Left lung (tissue), 14 donors: ENCODE measurements at places on chromosomes 4 and X. TPM values are rescaled to one million over a fixed set of nuclear protein-coding genes. Genes with fewer than 3 reads are reported as not detected.

Gene USP27X
- total RNA-seq: 3.5 TPM

DNA sequence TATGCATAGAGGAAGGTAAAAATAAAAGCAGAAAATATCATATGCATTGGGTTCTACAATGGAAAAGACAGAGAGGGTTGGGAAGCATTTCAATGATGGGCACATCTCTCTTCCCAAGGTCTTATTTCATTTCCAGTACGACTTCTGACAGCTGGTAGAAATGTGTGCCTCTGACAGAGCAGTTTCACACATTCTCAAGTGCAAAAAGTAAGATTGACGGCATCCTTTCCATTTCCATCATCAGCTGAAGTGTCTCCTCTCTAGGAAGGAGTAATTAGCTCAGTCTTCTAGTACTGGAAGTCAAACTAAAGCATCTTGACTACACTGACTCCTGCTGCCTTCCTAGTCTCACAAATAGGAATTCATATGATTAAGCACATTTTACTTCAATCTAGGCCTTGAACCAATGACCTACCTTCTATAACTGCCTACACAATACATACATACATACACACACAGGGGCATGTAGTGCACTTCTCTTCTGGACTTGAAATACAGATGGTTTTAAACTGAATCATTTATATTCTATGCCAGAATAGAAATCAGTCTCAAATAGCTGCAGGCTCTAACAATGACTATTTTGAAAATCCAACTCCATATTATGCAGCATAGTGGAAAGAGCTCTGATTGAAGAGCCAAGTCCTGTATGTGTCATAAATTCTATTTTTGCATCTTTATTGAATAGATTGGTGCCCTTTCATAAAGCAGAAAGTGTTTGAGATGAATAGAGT, 473.4 kb downstream of the INPP4B start:
- DNase-seq: no peak

Gene XK
- 2.5 TPM for total RNA-seq

- DNase-seq: peak; percentile 41
Observed at GRCh38 chrX:129748305-129748704, 9.5 kb downstream of the XPNPEP2 start.

DNA sequence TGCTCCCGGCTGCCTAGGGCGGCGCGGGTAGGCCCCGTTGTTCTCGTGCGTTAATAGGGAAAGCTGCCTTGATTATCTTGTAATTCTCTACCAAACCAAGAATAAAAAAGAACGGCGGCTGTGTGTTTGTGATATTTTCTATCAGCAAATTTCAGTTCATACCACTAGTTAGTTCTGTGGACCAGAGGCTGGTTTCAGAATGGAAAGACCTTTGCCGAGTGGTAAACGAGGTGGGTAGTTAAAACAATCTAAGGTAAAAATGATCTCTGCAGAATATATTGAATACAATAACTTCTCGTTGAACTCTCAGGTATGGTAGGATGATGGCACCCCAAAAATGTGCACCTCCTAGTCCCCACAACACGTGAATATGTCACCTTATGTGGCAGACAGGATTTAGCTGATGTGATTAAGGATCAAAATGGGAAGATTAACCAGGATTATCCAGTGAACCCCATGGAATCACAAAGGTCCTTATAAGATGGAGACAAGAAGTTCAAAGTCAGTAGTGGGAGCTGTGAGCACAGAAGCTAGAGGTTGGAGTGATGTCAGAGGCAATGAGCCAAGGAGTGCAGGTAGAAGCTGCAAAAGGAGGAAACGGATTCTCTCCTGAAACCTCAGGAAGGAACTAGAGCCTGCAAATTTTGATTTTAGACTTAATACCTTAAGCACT, 574 bp upstream of the CFAP97 start:
- DNase-seq: no peak

Gene CT47B1
- total RNA-seq: not detected

Gene HTN3
- not detected for total RNA-seq

DNA sequence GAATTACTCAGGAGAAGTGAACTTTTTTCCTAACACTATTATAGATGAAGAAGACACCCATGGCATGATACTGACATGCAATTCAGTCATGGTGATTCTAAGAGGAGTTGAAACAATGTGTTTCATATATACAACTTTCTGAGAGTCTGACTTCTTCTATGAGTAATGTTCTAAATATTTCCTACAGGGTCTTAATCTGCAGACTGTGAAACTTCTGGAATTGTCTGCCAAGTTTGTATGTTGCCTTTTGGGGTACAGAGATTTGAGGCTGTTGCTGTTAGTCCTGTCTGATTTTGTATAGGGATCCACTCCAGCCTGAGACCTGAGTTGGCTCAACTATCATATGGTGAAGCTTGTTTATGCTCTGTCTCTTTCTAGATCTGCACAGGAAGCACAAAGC, 160.6 kb upstream of the GATB start:
- no peak for DNase-seq

DNA sequence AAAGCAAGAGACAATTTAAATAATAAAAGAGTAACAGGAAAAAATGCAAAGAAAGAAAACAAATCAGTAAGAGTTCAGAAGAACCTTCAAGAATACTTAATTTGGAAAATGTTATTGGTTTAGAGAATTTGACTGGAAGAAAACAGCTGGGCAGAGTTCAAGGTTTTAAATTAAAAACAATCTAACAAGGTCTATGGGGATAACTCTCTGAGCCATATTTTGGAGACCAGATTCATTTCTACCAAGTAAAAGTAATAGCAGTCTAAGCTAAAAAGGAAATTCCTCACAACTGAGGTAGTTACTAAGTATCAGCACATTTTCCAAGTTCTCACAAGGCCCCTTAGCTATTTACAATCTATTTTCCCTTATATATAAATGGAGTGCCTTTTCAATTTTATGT, 82.4 kb upstream of the TFDP3 start:
- DNase-seq: no peak

Gene ANTXR2
- 45.6 TPM for total RNA-seq

DNA sequence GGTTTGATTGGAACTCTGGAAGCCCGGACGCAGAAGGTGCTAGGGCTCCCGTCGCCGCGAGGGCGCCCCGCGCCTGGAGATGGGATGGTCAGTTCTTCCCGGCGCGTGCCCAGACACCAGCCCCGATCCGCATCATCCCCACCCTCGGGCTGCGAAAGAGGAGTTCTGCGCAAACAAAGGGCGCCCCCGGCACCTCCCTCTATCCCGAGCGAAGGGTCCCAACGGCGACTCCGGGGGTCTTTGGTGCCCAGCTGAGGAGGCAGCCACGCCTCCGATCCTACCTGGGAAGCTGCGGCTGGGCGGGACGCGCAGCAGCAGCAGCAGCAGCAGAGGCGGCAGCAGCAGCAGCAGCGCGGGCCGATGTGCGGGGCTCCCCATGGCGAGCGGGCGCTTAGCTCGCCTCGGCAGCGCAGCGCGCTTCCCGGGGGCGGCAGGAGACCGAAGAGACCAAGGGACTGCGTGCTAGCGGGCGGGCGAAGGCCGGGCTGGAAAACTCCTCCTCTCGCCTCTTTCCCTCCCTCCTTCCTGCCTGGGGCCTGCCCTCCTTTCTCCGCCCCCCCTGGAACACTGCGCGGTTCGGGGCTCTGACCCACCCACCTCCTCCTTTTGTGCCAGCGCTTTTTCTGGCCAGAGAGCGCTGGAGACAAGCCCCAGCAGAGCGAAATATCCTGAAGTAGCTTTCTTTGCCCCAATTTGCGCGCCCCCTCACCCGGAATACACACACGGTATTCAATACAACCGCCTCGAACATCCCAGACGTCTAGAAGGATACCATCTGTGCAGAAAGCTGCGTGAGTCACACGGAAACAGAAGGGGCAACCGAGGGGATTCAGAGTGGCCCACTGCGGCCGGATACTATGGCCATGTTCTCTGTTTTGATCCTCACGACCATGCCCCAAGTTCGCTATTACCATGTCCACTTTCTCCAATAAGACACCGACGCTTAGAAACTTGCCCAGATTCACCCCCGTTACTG, at the start of gene SRPX:
TSS of gene SRPX (minus strand) at position 457 of the 976 bp plus-strand sequence. CDS start at position 378, 79 bp downstream.
- DNase-seq: peak; percentile 41

GRCh38 chr4:113472864-113473263, 288.7 kb downstream of the CAMK2D start:
- no peak for DNase-seq

- DNase-seq: no peak
Observed at GRCh38 chr4:36348403-36348938, 67.1 kb downstream of the DTHD1 start.

Gene ARMCX4
- 11.5 TPM for total RNA-seq

GRCh38 chr4:22596409-22596808, 80.5 kb upstream of the ADGRA3 start:
- no peak for DNase-seq

Gene EPGN
- total RNA-seq: 0.92 TPM

GRCh38 chr4:145957302-145957701, 18.7 kb upstream of the ZNF827 start:
- DNase-seq: no peak

- DNase-seq: no peak
Observed at GRCh38 chrX:120269373-120270035, 18.9 kb downstream of the ZBTB33 start.

GRCh38 chr4:87103086-87103485, 117.3 kb downstream of the KLHL8 start:
- no peak for DNase-seq

DNA sequence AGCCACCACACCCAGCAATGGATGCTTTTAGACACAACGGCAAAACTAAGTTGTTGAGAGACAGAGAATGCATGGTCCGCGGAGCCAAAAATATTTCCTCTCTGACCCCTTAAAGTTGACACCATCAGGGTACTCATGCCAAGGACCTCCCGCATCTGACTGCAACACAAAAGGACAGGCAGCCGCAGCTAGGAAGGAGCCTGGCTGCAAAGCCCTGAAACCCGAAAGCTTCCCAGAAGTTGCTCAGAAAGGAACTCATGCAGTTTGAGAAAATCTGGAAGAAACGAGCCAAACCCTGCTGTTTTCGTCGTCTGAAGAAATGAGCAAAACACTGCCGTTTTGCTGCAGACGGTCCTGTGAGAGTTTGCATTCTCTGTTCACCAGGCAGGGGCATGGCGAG, 16.5 kb downstream of the DHRSX start:
- peak; percentile 22 for DNase-seq

DNA sequence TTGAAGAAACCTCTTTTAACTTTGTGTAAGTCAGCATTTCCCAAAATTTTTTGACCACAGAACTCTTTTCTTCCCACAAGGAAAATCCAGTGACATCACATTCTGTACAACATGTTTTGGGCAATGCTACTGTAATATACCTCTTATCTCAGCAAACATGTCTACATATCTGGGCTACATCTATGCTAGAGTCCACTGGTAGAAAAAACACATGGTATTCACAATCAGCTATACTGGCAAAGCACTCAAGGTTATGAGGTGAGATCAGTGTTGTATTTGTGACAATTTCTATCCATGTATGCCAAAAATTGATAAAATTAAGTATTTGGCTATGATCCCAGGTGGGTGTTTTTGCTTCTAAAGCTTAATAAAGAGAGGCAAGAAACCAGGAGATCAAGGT, 98.0 kb downstream of the ATP11C start:
- no peak for DNase-seq

- DNase-seq: no peak
Observed at GRCh38 chrX:155028129-155028528, 1.5 kb downstream of the FUNDC2 start.

Gene MAGEE1
- 3.8 TPM for total RNA-seq

Gene POU4F2
- total RNA-seq: not detected

Gene TLL1
- total RNA-seq: 4.0 TPM

GRCh38 chrX:115036029-115036428, 18.6 kb upstream of the IL13RA2 start:
- no peak for DNase-seq

GRCh38 chrX:150847088-150847487, 51.4 kb downstream of the CD99L2 start:
- no peak for DNase-seq

Gene AKAP4
- not detected for total RNA-seq

GRCh38 chr4:106618956-106619355, 250.4 kb upstream of the GIMD1 start:
- DNase-seq: no peak

DNA sequence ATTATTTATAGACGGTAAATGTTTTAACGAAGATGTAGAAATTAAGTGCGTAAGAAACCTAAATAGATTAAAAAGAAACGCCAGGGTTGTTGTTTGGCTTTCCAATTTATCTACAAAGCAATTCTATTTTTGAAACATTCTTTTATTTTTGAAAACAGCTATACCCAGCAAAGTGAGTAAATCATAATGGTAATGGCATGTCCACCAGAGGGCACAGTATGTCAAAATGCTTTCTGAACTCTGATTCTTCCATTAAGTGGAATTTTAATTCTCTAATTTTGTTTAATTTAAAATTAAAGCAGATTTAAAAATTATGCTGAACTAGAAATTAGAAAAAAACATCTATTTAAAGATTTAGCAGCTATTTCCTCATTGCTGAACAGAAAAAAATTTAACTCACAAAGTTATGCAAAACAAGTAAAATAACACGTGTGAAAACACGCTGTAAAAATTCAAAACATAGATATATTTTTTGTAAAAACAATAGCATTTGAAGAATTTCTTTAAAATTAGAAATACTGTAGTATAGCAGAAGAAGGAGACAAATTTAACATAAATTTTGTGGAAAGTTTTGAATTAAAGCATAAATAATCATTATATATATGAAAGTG, 26.5 kb downstream of the RASSF6 start:
- no peak for DNase-seq

Gene RTL3
- not detected for total RNA-seq

DNA sequence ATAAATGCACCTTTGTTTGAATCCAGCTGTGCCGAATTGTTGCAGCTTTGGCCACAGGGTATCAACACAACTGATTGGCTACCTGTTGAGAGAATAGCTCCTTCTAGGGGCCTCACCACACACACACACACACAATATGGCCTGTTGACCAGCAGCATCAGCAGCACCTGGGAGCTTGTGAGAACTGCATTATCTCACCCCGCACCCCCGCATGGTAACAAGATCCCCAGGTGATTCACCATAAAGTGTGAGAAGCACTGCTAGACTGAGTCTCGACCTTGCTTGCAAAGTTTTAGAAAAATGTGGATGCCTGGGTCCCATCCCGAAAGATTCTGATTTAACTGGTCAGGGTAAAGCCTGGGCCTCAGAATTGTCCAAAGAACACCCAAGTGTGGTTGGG, 176.9 kb upstream of the PRPS2 start:
- no peak for DNase-seq

DNA sequence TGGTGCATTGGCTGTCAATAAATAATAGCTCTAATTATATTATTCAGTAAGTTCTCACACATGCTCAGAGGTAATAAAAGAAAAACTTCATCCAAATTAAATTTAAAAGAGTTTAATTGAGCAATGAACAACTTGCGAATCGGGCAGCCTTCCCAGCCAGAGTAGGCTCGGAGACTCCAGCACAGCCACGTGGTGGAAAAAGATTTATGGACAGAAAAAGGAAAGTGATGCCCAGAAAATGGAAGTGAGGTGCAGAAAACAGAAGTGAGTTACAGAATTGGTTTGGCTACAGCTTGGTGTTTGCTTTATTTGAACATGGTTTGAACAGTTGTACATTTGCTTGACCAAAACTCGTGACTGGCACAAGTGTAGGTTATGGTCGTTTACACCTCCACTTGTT, 13.6 kb upstream of the BOD1L1 start:
- no peak for DNase-seq

Gene NEIL3
- 2.2 TPM for total RNA-seq

Gene BEX5
- total RNA-seq: 4.9 TPM

- DNase-seq: peak; percentile 52
Observed at GRCh38 chrX:111869639-111870034, 6.3 kb upstream of the TRPC5OS start.
